ENCODE measurements at places on chromosomes 12 and 14.
A peak's percentile ranks its signal among the peaks of the same experiment; 100 is the strongest.

DNA sequence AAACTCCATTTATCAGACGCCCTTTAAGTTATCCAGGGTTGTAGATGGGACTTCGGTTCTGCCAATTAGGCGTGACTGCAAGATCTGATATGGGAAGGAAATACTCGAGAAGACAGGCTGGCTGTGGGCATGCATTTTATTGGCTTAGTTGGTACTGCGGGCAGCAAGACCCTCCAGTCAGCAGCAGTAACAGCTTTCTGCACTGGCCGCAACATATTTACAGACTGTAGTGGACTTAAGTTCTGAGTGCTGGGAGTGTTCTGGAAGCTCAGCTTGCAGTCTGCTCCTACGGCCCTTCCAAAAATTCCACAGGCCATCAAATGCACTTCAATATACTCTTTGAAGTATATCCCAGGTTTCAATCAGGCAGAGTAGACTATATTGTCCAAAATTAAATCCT is 21.1 kb downstream of the KITLG start:
- no peak for DNase-seq

- no peak for DNase-seq
These were observed 9.6 kb upstream of the ISM2 start for GRCh38 chr14:77508249-77508648.

GRCh38 chr12:48003226-48004052 is 837 bp downstream of the COL2A1 start:
- DNase-seq: peak; percentile 15

- DNase-seq: no peak
These were observed 44.4 kb downstream of the ARHGAP5 start for GRCh38 chr14:32121536-32121935.

- DNase-seq: no peak
These were observed 16.0 kb downstream of the XRCC3 start for GRCh38 chr14:103699261-103699661.

DNA sequence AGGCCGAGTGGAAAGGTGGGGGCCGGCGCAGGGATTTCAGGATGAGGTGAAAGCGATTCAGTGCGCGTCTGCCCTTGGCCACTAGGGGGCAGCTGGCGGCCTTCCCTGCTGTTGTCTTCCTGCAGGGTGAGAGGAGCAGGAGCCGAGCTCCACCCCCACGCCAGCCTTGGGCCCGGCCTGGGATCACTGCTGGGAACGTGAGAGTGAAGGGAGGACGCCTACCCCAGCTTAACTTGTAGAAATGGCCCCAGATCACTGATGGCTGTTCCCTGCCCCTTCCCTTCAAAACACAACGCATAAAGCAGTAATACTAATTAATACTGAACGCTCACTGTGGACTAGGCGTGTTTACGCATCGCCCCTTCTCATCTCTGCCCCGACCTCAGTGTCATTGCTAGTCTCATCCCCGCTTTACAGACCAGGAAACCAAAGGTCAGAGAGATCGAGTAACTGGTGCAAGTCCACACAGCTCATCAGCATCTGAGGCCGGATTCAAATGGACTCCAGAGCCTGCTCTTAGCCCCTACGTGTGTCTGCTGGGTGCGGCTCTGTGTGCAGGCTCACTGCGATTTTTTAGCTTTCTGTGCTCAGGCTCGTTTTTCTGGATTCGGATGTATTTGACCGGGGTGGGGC is 24.3 kb downstream of the MVK start:
- DNase-seq: peak; percentile 63

DNA sequence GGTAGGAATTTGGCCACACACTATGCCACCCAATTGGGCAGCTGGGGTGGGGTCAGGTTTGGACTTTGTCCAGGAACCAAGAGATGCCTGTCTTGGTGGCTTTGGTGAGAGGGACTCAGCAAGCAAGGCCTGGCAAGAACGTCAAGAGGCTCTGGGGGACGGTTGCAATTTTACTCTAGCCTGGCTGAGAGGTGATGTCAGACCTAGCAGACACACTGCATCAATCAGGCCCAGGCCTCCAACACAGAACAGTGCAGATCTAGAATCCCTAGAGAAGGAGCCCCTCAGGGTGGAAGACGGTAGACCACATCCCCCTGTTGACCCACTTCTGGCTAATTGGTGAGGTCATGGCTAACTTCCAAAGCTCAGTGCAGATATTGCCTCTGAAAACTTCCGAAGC is 1.6 kb upstream of the UNC119B start:
- DNase-seq: no peak

GRCh38 chr12:49873361-49873934 is 30.3 kb downstream of the FAIM2 start:
- no peak for DNase-seq

GRCh38 chr12:115336506-115336905 is 652.5 kb upstream of the TBX3 start:
- DNase-seq: no peak

GRCh38 chr14:69489495-69489894 is 5.0 kb downstream of the PLEKHD1 start:
- no peak for DNase-seq

All from activated naive CD4-positive, alpha-beta T cell treated with Interleukin-2 at 50 U/mL for 16 hours (primary cell).